ENCODE measurements at places on chromosomes 4 and X.
A peak's percentile ranks its signal among the peaks of the same experiment; 100 is the strongest.

DNA sequence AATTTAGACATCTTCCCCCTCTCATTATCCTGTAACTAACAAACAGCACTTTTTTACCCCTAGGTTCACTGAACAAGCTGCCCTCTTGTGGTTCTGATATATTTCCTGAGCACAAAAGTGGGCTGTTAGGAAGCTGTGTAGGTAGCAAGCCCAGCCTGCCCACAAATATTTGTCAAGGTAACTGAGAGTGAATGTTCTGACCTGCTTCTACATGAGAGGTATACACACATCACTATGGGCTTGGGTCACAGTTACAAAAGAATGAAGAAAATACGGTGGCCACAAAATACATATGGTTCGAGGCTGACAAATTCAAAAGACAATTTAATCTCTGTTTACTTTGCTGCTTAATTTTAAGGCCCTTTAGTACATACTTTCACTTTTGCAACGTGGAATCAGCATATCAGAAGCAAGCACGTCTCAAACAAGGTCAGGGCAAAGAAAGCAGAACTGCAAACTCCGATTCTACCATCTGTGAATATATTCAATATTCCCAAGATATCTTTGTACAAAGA, 78.7 kb downstream of the RBM47 start:
- DNase-seq: peak; percentile 38

GRCh38 chr4:180664766-180665368, 1578.3 kb upstream of the TENM3 start:
- peak; percentile 29 for DNase-seq

DNA sequence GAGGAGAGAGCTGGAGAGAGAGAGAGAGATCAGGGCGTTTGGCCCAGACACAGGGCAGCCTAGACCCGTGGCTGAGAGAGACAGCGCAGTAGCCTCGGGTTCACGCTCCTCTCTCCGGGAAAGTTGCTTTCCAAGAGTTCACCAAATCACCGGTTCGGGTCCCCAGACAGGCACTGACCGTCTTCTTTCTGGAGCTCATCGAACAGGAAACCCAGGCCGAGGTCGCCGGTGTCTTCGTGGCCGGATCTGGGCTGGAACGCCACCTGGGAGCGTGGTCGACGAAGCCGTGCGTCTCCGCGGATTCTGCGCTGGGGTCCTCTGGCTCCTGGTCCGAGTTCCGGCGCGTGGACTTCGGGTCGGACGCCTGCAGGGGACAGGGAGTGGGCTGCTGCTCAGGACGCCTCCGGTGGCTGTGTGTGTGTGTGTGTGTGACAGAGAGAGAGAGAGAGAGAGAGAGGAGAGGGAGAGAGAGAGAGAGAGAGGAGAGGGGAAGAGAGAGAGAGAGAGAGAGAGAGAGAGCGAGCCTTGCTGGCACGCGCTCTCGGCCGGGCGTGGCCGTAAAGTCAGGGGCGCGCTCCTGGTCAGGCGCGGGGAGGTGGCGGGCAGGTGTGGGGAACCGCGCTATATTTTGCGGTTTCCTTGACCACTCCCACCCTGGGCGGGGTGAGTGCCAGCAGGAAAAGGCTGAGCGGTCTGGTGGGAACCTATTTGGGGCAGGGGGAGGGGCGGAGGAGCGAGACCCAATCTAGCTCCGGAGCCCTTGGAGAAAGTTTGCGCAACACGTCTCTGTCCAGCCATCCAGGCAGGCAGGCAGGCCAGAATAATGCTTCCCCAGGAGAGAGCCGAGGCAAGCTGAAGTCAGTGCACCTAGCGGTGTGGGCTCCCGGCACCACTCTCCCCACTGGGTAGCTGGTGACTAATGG, 62.1 kb downstream of the RHOXF2B start:
- no peak for DNase-seq

DNA sequence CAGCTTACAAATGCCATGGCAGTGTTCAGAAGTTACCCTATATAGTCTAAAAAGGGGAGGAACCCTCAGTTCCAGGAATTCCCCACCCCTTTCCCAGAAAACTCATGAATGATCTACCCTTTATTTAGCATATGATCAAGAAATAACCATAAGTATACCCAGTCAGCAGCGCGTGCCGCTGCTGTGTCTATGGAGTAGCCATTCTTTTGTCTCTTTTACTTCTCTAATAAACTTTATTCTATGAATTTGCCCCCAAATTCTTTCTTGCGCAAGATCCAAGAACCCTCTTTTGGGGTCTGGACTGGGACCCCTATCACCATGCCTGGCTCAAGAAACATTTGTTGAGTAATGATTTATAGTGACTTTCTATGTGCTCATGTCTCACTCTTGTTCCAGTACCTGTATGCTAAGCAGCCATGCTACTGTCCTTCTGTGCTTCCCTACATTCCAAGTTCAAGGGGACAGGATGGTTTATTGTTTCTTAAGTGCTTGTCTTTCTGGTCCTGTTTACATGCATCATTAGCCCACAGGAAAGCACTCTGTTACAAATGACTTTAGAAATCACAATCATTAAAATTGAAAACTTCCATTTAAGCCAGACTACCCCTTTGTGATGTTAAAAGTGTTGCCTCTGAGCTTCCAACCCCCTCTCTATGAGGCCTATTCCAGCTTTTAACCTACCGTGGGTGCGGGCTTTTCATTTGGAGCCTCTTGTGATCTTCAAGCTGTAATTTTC, 63.4 kb upstream of the S100G start:
- no peak for DNase-seq

GRCh38 chr4:164136180-164136616, 617.7 kb upstream of the SMIM31 start:
- DNase-seq: no peak

- DNase-seq: no peak
Measured at GRCh38 chr4:57426779-57427395, 316.7 kb upstream of the IGFBP7 start.

DNA sequence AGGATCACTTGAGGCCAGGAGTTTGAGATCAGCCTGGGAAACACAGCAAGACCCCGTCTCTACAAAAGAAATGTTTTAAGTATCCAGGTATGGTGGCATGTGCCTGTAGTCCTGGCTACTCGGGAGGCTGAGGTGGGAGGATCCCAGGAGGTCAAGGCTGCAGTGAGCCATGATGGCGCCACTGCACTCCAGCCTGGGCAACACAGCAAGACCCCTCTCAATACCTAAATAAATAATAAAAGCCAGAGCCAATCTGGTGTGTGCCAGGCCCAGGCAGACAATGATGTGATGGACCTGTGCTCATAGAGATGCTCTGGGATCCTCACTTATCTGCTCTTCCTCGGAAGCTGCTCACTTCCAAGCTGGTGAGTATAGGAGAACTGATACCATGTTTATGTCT, 18.2 kb upstream of the SASH3 start:
- no peak for DNase-seq

GRCh38 chr4:150385606-150386005, 196.3 kb upstream of the MAB21L2 start:
- no peak for DNase-seq

GRCh38 chrX:2397229-2398063, 103.3 kb downstream of the DHRSX start:
- no peak for DNase-seq

DNA sequence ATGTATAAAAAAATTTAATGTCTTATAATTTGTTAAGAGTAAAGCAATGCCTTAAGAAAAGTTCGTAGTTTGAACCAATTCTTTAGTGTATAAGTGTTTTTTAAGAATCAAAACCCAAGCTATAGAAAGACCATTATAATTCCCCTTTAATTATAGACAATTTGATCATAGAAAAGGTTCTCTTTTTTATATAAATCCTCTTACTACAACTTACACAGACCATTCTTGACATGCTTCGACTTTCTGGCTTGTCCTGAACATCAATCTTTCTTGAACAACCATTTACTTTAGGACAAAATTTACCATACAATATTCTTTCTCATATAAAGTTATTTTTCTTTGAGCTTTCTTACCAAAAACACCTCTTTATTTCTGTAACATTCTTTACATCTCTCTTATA, 330.5 kb upstream of the SPANXN1 start:
- DNase-seq: no peak

- DNase-seq: no peak
Measured at GRCh38 chr4:18556402-18556801, 534.8 kb upstream of the LCORL start.

DNA sequence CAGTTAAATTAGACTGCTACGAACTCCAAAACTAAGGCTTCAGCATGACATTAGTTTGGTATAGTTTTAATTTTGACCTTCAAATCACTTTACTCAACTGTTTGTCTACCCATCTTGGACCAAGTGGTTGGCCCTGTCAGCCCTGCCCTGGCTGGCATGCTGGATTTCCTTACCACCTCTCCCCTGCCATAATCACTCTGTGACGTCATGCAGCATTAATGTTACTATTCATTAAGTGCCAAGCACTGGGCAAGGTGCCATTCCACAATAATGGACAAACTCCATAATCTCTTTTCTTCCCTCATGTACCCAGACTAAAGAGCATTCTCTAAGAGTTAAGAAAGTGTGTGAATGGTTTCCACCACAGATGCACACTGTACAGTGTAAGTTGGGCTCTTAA, 277.0 kb upstream of the INTU start:
- DNase-seq: no peak

- no peak for DNase-seq
Measured at GRCh38 chrX:18855919-18856644, 127.8 kb downstream of the PHKA2 start.

GRCh38 chr4:158997660-158998349, 105.1 kb upstream of the RAPGEF2 start:
- DNase-seq: no peak

GRCh38 chr4:99411041-99411440, 24.1 kb downstream of the ADH7 start:
- DNase-seq: no peak

GRCh38 chr4:24477919-24478318, 106.4 kb downstream of the DHX15 start:
- no peak for DNase-seq

DNA sequence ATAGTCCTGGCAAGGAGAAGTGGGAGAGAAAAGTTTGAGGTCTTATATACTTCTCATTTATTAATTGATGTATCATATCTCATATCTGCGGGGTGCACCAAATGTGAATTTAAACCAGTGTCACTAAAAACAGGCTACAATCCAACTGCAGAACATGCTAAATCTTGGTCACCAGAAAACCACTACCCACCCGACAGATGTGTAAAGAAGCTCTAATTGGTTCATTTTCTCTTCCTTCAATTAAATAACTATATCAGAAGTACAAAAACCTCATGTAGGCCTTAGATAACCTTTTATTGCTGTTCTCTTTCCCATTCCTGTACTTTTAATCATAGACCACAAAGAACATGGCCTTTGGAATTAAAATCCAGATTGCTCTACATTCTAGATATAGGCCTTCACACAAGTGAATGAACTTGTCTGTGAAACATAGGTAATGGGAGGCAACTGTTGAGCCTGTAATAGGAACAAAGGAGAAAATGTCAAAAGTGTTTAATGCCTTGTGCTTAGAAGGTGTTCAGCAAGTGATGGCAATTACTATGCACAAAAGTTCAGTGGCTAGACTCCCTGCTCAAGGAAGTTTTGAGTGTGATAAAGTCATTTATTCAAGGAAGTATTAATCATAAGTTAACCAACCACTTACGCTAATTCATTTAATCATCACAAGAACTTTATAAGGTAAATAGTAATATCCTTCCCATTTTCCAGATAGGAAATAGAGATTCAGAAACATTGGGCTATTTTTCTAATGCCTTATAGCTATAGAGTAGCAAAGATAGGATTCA, 425.6 kb downstream of the INPP4B start:
- DNase-seq: no peak

DNA sequence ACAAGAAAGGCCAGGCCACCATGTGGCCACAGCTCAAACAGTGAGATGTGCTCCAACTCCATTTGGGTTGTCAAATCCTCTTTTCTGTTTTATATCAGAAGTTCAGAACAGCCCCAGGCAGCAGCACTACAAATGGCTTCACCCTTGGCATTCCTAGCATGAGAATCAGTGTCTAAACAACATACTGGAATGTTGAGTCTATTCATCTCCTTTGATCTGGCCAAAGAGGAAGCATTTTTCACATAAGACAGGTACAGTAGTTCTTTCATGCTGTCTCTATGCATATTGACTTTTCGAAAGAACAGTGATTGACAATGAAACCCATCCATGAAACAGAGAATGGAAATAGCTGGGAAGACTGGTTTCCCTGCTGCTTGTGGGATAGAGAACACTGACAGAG, 289.5 kb downstream of the USP46 start:
- DNase-seq: no peak

DNA sequence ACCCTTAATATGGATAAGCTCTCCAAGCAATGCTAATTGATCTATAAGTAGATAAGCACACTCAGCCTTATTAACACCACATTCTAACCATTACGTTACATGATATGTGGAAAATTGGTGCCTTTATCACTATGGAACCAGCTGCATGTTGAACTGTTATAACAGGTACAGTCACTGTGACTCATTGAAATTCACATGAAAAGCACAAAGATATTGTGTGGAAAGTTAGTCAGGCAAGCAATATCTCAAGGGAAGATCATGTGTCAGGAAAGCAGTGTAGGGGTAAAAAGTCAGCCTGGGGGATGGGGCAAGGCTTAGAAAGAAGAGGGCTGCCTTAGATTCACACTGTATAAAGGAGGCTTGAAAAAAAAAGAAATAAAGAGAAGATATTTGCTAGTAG, 313.7 kb upstream of the SMIM31 start:
- no peak for DNase-seq

DNA sequence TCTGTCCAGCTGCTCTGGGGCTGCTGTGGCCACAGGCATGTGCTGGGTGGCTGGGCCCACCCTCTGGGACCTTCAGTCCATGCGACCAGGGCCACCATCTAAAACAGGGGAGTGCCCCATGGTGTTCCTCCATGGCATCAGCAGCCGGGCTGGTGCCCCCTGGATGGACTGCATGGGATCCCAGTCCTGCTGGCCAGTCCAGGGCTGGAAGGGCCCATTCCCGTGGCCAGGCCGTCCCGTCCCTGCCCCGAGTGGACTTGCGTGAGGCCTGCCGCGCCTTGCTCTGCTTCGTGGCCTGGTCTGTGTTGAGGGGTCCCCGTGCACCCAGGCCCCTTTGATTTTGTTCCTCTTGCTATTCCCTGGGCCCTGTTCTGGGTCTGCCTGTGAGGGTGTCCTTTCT, 36.4 kb downstream of the SORCS2 start:
- DNase-seq: no peak

GRCh38 chrX:41522671-41523070, 75.5 kb downstream of the NYX start:
- DNase-seq: no peak

DNA sequence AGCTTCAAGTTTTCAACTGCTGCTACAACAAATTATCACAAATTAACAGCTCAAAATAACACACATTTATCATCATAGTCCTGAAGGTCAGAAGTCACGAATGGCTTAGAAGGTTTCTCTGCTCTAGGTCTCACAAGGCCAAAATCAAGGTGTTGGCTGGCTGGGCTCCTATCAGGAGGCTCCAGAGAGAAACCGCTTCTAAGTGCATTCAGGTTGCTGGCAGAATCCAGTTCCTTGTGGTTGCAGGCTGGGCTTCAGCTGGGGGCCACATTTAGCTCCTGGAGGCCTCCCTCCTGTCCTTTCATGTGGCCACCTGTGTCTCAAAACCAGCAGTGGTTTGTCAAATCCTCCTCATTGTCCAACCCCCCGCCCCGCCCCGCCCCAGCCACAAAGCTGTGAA, 15.4 kb downstream of the MRFAP1 start:
- DNase-seq: no peak

GRCh38 chrX:17592117-17592516, 145.2 kb upstream of the SCML1 start:
- DNase-seq: no peak
